ENCODE measurements at places on chromosomes 12 and 14.

DNA sequence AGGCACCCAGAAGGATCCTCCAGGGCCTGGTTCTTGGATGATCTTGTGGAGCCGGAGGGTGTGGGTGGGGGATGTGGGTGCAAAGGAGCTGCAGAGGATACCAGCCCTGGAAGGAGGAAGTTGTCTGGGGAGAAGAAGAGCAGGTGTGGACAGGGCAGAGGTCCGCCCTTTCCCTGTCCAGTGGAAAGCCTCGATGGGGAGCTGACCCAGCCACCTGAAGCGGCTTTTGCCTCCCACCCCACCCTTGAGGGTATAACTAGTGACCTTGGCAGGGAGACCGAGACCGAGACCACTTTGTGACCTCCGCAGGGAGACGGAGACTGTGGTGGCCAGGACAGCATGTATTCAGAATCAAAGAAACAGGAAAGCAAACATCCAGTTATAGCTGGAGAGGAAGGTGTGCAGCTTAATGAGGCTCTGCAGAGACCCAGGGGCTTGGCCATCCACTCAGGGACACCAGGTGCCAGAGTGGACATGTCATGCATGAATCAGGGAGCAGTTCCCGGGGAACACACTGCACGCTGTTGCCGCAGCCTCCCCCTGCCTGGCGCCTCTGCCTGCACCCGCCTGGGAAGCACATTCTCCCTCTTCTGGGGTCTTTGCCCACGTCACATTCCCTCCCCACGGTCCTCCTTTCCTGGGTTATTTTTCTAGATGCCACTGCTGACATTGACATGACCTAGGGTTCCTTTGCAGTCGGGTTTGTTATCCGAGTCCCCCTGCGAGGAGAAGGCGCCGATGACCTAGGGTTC is 87.7 kb downstream of the ADGRD1 start:
- no peak for DNase-seq

DNA sequence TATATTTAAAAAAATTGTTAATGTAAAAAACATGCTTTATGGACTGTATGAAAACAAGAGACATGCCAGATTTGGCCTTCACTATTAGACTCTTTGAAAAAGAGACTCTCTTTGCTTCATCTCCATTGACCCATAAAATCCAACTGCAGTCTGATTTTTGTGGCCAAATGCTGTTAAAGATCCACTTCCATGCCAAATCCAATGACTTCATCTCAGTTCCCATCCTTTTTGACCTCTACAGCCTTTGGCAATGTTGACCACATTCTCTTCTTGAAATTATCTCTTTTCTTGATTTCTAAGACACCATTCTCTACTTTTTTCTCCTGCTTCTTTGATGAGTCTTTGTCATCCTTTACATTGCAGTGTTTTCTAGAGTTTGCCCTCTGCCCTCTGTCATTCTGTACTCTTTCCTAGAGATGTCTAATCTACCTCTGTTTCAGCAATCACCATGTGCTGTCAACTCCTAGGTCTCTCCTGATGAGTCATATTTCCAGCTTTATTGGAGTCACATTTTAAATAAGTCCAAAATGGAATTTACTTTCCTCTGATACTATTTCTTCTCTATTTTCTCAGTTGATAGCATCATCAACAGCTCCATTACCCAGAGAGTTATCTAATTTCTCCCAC is 2.4 kb downstream of the TMPRSS12 start:
- no peak for DNase-seq

- DNase-seq, result no peak
Measured at GRCh38 chr14:74713395-74713735, 421 bp downstream of the FCF1 start.

DNA sequence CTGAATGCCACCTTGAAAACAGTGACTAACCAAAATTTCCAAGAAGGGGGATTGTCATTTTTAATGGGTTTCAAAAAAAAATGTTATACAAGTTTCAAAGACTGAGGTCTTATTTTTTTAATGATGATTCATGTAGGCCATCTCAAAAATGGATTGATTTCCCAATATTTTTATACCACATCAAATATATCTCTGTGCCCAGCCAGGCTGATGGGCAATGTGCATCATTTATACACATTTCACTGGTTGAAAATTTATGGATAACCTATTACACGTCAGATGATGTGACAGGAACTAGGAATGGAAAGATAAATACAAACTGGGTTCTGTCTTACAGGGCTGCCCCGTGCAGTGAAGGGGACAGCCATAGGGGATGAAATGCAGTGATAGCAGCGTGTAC is 112.7 kb upstream of the TMPO start:
- no peak for DNase-seq

DNA sequence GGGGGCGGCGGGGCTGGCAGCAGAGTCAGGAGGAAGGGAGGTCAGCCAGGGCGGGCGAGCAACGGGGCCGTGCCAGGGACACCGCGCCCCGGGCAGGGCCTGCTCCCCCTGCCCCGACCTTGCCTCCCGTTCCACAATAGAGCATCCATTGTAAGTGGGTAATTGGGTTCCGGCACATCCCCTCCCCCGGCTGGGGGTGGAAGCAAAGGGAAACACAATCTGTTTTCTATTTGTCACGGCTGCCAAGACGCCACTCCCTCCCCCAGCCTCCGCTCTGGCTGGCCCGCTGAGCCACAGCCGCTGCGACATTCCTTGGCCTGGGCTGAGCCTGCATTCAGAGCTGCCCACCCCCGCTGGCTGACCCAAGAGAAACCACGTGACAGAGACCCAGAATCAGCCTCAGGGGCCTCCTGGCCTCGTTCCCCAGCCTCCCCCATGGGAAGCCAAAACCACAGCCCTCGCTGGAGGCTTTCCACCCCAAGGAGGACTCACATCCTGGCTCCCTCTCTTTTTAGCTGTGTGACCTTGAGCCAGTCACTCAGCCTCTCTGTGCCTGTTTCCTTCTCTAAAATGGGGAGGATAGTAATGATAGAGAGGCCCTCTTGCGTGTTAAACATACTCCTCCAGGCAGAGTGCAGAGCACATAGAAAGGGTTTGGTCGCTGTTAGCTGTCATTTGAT is 117.6 kb downstream of the SCARB1 start:
- DNase-seq, result peak; percentile 96

DNA sequence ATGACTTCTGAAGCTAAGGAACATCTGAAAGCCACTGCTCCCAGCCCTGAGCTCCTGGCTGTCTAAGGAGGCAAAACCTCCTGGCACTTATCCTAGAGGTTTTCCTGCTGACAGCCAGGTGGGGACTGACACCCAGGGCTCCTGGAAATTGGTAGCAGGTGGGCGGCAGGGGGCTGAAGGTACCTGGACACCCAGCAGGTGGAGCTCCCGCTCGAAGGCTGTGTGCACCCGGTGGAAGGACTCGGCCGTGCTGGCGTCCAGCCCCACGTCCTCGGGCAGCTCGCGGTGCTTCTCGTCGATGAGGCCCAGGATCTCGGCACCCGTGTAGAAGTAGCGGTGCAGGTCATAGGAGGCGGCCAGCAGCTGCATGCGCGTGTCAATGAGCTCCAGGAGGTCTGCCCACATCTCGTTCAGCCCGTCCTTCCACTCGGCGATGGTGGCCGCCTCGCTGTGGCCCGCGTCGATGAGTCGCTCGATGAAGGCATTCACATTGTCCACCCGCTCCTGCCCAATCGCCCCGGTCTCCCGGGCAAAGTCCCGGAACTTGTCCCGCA is 68.2 kb downstream of the PLEKHG3 start:
- no peak for DNase-seq

GRCh38 chr12:112447106-112447505 is 28.4 kb downstream of the PTPN11 start:
- no peak for DNase-seq

- DNase-seq, result no peak
Measured at GRCh38 chr14:96584907-96585671, 82.9 kb downstream of the PAPOLA start.

DNA sequence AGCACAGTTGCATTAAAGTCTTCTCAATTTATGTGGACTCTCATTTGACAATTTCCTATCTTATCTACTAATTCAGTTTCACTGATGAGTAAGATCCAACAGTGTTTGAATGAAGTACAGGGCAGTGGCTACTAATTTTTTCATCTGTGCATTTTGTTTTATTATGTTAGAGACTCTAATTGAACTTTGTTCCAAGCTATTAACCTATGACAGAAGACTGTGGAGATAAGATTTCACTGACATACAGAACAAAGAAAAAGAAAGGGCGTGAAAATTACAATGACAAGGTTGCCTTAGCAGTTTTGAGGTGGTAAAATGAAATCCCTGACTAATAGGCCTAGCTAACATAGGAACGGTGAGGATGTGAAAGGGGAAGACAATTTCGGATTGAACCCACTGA is 153.2 kb upstream of the SOX5 start:
- no peak for DNase-seq

- no peak for DNase-seq
Measured at GRCh38 chr12:1697271-1697670, 6.4 kb downstream of the ADIPOR2 start.

DNA sequence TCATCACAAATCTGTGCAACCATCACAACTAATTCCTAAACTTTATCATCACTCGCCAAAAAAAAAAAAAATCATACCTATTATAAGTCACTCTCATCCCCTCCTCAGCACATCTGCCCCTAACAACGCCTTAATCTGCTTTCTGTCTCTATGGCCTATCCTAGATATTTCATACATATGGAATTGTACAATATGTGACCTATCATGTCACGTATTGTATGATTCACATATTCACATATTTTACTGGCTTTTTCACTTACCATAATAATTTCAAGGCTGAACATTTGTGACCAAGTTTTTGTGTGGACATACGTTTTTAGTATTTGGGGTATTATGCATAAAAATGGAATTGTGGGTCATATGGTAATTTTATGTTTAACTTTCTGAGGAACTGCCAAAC is 400.7 kb downstream of the DAD1 start:
- no peak for DNase-seq

DNA sequence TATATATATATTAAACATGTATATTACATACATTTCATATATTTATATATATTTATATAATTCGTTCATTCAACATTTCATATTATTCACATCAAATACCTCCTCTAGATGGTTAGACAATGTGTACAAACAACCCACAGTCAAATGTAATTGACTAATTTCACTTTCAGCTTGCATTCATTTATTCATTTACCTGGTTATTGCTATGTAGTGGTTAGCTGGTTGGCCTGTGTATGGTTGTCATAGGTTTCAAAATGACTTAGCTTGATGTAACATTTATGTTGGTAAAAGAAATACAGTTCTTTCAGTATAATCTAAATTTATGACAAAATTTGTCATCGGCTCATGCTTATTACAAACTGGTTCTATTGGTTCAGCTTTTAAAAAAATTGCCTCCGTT is 389 bp downstream of the OR4K13 start:
- DNase-seq, result no peak

DNA sequence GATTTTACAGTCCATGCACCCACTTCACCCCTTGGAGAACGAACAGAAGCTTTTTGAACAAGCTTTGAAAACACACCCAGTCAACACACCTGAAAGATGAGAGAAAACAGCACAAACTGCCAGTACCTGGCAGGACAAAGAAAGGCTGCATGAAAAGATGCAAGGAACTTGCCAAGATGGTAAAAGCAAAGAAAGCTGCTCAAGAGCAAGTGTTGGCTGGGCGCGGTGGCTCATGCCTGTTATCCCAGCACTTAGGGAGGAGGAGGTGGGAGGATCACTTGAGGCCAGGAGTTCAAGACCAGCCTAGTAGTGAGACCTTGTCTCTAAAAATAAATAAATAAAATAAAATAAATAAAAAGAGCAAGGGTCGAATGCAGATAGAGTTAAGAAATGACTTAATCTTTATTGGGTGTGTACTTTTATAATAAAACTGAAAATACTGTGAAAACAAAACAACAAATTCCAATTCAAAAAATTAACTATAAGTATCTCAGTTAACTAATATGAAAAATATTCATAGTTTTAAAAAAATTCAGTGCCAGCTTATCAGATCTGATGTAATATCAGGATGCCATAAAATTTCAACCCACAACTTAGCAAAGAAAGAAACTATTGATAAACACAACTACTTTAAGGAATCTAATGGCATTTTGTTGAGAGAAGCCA is 59.2 kb downstream of the HECTD4 start:
- DNase-seq, result no peak

DNA sequence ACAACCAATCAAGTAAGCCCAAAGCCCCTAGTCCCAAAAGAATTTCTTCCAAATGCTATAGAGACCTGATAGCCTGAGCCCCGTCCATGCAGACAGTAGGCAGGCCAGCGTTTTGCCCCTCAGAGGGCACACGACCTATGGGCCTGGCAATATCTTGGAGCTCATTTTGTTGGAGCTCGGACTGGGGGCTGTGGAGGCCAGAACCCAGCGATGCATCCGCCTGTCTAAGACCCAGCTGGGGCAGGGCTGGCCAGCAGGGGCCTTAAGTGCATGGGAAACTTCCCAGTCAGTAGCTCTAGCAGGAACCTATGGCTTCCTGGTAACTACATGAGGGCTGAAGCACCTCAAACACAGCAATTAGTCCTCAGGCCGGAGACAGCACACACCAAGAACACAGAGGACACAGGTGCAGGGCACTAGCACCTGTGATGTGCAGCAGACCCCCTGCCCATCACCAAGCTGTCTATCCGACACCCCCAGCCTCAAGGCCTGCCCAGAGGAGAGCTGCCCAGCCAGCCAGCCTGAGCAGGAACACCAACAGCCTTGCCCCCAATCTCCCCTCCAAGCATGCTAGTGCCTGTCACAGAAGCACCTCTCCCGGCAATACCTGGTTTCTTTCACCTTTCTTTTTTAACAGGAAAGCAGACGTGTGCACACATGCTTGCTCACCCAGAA is 50.8 kb downstream of the ARL6IP4 start:
- no peak for DNase-seq

DNA sequence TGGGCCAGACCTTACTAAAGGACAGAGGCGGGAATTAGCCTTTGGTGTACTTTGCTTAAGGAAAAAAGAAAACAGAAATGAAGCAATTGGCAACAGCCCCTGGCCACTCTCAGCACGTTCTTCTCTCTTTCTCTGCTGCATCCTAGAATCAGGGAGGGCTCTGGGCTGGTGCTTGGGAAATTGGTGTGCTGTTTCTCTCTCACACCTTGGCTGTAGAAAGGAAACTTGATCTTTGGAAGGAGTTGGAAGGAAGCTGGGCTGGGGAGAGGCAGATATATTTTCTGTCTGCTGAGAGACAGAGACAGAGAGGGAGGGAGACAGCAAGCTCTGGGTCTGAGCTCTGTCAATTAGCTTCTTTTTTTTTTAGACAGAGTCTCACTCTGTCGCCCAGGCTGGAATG is 27.4 kb downstream of the NOS1 start:
- no peak for DNase-seq
